ENCODE measurements at places on chromosomes 4 and X.

- no peak for DNase-seq
Measured at GRCh38 chr4:2930135-2930757, 33.0 kb downstream of the NOP14 start.

- peak; percentile 61 for DNase-seq
Measured at GRCh38 chr4:30757357-30757756, 37.2 kb downstream of the PCDH7 start.

GRCh38 chr4:3306450-3306849, 13.6 kb downstream of the RGS12 start:
- no peak for DNase-seq

DNA sequence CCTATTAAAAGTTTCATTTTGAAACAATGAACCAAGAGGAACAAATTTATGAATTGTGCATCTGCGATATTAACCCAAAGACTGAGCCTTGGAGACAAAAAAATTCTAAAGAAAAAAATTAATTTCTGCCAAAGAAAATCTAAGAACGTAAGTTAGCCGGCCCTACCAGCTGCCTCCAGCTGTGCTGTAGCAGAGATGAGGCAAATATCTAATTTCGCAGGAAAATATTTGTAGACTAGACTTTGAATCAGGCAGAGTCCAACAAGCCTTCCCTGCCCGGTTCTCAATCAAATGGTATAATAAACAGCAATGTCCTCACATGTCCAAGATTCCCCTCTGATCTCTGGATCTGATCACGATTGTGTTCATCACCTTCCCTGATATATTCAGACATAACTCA, 21.2 kb upstream of the SMIM20 start:
- no peak for DNase-seq

GRCh38 chrX:21838937-21839333, 482 bp upstream of the MBTPS2 start:
- no peak for DNase-seq

- no peak for DNase-seq
Measured at GRCh38 chrX:103554687-103555424, 30.5 kb upstream of the TCEAL4 start.

DNA sequence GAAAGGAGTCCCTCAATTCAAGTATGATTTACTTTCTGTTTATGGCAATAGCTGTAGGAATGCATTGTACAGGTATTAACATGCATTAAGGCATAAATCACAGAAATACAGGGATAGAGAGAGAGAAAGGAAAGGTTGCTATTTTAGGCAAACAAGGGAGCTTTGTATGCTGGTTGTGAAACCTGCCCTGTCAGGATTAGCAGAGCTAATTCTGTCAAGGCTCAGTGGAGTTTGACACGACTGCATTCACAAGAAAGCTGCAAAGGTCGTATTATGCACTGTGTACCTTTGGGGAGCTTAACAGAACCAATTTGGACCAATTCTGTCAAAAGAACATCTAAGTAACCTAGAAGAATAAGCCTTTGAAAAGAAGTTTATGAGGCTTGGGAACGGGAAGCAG, 239.3 kb downstream of the GRIA2 start:
- no peak for DNase-seq

- no peak for DNase-seq
Measured at GRCh38 chr4:24372881-24373280, 211.5 kb downstream of the DHX15 start.

- no peak for DNase-seq
Measured at GRCh38 chr4:83240379-83240875, 44.2 kb downstream of the COQ2 start.

GRCh38 chr4:67575232-67576058, 16.9 kb downstream of the STAP1 start:
- no peak for DNase-seq

DNA sequence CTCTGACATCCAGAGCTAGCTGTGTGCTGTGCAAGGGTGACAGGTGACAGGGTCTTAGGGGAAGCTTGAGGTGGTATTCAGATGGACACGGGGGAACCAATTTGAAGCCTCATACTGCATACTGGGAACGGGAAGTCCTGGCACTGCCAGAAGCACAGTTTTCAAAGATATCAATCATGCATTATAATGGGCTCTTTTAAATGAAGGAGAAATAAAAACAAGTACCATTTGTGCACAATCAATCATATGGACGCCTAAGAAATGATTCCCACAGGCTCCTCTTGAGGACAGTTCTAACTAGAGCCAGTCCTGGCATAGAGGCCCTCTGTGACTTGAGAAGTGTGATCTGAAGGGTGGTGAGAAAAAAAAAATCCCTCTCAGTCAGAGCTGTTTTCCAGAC, 50.9 kb downstream of the TSC22D3 start:
- no peak for DNase-seq

DNA sequence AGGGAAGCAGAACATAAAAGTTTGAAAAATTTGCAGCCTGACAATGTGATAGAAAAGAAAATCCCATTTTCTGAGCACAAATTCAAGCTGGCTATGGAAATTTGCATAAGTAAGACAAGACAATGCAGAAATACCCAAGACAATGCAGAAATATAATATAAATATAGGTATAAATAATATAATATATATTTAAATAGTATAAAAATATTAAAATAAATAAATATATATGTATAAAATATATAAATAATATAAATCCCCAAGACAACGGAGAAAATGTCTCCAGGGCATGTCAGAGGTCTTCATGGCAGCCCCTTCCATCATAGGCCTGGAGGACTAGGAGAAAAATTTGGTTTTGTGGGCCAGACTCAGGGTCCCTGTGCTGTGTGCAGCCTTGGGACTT, 125.0 kb upstream of the AADAT start:
- no peak for DNase-seq

- no peak for DNase-seq
Measured at GRCh38 chr4:48623182-48623780, 133.2 kb downstream of the ZAR1 start.

DNA sequence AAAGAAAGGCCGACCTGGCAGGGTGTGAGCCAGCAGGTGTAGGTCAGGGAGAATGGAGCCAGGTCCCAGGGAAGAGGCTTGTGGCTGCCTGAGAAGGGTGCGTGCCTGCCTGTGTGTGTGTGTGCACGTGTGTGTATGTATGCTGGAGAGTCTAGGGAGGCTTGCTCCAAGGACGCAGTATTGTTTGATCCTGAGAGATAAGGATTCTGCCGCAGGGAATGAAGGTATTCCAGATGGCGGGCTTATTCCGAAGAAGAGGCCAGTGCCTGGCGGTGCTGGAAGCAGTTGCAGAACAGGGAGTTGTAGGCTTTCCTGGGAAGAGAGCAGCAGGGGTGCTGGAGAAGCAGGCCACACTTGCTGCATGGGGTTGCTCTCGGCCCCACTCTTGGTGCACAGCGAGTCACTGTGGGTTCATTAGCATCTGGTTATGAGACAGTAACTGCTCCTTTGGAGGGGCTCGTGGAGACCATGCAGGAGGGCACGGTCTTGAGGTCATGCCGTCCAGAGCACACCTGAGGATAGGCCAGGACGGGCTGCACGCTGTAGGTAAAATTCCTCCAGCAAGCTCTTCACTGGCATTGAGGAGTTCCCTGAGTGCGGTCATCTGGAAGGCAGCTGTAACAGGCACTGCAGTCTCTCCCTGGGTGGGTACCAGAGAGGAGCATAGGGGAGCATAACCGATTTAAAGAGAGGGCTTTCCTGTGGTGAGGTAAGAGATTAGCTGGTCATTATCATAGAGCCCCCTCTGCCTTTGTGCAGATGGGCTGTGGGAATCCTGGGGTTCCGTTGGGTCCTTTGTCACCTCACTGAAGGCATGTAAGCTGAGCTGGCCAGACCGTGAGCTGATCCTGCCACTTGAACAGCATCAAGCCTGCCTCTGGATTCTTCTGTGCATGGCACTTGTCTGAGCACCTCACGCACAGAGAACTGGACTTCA, 29.9 kb upstream of the MSANTD1 start:
- no peak for DNase-seq

GRCh38 chr4:139247241-139247640, 32.8 kb downstream of the MGARP start:
- no peak for DNase-seq

DNA sequence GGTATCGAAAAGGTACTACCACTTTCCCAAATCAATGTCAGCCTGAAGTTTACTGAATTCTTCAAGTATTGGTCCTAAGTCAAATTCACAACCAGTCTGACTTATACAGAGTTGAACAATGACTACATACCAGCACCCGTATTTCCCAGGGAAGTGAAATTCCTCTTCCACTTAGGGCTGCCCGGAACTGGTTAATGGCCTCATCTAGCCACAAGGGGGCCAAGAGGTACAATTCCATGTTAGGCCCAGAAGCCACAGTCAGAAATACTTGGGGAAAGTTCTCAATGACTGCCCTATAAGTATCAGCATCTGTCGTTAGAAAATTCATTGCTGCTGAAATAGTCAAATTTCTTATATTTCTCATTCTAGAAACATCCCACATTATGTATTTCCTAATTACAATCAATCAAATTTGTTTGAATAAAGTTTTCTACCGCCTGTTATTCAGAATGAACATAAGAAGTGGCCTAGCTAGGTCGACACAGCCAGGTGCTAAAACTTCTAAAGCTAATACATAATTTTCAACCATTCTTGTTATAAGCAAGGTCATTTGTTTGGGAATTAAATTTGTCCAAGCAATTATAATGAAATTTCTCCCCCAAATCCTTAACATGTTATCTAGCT, 5.6 kb upstream of the PCDH7 start:
- DNase-seq = no peak
